ENCODE measurements at places on chromosomes 2 and 18.

DNA sequence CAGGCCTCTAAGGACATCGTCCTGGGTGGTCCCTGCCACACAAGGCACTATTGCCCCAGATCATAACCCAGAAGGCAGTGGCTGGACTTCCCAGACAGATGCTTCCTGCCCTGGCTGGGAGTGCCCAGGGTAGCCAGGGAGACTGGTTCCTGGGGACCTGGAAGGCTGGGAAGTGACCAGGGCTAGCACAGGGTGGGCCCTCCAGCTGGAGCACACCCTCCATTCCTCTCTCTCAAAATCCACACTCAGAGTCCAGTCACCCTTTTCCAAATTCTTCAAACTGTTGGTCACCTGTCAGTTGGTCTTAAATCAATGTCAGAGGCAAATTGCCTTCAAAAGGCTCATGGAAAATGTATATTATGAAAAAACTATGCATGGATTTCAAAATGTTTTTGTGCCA, 11.6 kb upstream of the TUBB6 start:
- no peak for DNase-seq

GRCh38 chr18:67509741-67510391, 6.7 kb downstream of the DSEL start:
- DNase-seq, result no peak

- no peak for DNase-seq
These were observed 9.7 kb downstream of the KLHL29 start for GRCh38 chr2:23394700-23395099.

GRCh38 chr2:155690785-155691184, 641.7 kb downstream of the NR4A2 start:
- DNase-seq, result no peak

DNA sequence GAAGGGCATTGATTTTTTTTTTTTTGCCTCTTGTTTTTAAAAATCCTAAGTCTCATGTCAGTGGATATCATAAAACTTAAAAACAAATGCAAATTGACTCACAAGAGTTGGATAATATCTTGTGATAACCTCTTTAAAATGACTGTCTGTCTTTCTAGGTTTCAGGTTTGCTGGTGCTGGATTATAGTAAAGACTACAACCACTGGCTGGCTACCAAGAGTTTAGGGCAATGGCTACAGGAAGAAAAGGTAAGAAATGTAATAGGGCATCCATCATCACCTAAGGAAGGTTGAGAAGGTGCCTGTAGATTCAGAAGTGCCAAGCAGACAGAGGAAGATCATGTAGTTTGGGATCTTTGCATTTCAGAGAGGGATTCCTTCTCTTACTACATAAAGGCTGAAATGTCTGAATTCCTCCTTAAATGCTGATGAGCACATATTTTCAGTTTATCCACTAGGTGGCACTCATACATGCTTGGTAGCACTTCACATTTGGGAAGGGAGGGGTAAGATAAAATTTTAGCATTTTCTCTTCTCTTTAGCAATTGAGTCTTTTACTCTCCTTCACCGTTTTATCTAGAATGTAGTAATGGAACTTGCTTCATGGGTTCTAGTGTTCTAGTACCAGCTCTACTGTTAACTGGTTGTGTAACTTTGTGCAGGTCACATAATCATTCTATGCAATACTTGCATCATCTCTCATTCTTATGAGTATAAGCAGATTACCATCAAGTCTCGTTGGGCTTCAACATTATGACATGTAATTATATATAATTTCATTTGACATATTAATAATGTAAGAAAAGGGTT, 21.1 kb downstream of the CPS1 start:
- DNase-seq, result no peak

- no peak for DNase-seq
These were observed 976.1 kb upstream of the GYPC start for GRCh38 chr2:125679903-125680302.

DNA sequence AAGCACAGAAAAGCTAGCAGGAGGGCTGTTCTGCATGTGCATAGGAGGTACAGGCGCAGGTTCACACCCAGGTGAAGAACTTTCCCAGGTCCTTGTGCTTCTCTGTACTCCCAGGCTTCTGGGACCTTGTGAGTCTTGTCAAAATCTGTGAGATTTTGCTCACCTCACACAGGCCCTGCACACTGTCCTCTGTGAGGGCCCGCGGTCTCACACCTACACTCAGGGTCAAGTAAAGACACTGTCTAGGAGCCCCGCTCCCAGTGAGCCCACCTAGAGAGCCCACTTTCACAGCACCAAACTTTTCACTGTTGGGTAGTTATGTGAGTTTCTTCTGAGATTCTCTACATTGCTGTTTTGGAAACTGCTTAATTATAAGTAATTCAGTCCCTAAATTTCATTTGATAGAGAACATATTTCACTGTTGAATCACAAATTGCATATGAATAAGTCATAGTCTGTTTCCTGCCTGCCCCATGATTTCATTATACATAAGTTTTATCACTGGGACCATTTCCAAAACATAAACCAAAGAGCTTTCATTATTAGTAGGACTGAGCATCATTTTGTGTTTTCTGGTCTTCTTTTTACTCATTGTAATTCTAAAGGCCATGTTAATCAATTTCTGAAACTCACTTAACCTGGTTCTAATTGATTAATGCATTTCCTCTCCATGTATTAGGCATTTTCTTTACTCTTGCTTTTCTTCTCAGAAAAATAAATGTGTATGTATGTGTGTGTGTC, 234.2 kb upstream of the SPOPL start:
- no peak for DNase-seq

- no peak for DNase-seq
These were observed 191.5 kb upstream of the PARD3B start for GRCh38 chr2:204353823-204354222.

GRCh38 chr18:40904295-40904694, 1050.7 kb upstream of the PIK3C3 start:
- DNase-seq, result no peak

DNA sequence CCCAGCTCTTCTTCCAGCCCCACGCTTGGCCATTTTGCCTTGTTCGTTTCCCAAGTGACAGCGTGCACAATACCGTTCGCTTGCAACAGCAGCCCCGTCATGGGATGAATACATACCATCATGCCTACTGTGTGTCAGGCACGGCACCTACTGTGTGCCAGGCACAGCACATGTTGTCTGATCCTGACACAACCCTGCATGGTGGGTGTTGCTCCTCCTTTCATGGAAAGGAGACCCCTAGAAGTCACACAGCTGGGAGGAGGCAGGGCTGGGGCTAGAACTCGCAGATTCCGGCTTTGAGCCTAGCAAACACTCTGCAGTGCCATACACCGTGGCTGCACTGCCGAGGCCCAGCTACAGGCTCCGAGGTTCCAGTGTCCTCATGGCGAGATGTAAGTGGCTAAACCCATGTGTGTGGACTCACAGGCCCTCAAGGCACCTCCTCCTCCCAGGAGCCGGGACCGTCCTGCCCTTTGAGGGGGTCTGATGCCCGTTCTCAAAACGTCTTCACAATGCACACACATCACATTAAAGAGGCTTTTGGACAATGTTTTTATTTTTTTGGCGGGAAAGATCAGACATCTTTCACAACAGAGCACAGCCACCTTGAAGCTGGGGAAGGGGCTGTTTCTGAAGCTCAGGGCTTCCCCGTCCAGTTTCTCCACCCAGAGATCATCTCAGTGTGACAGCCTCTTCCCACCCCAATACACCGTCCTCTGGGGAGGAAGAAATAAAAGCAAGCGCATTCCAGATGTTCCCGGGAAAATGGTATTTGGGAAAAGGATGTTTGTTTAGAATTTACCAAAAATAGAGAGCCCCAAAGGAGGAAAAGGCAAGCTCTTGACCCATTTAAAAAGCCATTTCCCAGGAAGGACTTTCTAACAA, 64.9 kb downstream of the HS1BP3 start:
- no peak for DNase-seq
